ENCODE measurements at places on chromosomes 5 and 9.

DNA sequence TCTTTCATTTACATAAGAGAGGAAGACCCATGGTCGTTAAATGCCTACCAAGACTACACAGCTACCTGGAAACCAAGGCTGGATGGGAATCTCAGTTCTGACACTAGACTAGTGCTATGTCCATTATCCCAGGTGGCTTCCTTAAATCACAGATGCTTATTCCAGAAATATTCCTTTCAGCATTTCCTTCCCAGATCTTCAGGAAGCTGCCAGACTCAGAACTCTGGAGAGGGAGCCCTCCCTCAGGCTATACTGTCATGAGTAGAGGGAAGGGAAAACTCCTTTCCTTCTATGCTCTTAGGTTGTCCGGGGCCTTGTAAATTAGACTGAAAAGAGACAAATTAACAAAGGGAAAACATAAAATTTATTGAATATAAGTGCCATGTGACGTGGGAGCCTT, 20.8 kb downstream of the FREM1 start:
- DNase-seq = no peak

GRCh38 chr9:93468763-93469456, 15.5 kb upstream of the FAM120AOS start:
- peak; percentile 69 for DNase-seq

- DNase-seq = no peak
Measured at GRCh38 chr5:57034201-57034916, 82.4 kb upstream of the MIER3 start.

- DNase-seq = peak; percentile 69
Measured at GRCh38 chr5:128538250-128539037, 399 bp upstream of the FBN2 start.

DNA sequence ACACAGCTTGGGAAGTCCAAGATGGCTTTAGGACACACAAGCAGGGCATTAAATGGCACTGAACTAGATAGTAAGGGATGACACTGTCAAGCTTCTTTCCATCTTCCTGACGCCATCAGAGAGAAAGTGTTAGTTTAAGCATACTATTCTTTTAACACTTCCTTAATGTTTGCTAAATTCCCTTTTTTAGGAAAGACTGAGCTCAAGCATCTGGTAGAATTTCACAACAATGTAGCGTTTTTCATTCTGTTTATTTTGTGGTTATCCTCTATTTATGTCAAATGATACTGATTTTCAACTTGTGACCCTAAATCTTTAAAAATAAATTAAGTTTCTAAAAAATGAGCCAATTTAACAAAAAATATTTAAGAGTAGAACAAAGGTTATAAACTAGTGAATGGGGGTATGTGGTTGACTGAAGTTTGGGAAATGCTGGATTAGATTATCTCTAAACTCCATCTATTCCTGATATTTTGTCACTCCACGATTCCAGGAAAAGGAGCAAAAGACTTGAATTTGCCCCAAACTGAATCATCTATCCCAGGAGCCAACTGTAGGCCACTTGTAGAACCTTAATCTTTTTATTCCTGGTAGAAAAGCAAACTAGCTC, 147.4 kb upstream of the KLF9 start:
- peak; percentile 63 for DNase-seq

DNA sequence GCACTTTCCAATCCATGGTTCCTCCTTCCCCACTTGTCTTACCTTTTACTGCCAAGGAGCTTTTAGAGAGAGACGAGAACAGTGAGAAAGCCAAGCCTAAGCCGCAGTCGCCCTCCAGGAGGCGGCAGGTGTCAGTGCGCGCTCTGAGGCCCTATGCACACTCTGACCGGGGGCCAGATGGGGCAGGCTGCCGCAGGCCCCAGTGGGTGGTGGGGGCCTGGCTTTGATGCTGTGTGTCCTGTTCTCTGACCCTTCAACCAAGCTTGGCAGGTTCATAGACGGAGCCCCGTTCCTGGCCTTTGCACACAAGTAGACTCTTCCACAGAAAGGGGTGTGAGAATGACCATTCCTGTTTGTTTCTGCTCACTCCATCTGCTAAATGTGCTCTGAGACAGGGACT, 77.3 kb downstream of the WNK2 start:
- DNase-seq = no peak

DNA sequence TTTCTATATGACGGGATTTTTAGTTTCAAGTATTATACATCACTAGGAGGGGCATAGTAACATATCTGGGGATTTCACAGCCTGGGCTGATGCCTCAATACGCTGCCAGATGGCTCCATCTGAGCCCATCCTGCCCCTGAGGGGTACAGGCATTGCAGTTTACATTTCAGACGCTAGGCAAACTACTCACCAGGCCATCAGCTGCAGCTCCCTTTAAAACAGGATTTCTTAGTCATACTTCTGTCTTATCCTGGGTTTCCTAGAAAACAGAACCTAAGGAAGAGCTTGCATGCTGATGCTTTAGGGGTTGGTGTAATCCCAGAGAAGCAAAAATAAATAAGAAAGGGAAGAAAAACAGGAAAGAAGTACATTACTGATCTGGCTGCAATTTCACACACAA, 372.8 kb upstream of the PIK3R1 start:
- peak; percentile 11 for DNase-seq

DNA sequence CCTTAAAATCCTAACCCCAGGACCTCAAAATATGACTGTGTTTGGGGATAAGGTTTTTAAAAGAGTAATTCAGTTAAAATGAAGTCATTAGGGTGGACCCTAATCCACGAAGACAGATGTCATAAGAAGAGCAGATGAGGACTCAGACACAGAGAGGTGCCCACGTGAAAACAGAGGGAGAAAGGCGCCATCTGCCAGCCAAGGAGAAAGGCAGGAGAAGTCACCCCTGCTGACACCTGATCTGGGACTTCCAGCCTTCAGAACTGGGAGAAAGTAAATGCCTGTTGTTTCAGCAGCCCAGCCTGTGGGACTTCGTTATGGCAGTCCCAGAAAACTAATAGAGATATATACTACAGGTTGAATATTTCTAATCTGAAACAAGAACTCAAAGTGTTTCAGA, 67.4 kb downstream of the ROR2 start:
- no peak for DNase-seq

DNA sequence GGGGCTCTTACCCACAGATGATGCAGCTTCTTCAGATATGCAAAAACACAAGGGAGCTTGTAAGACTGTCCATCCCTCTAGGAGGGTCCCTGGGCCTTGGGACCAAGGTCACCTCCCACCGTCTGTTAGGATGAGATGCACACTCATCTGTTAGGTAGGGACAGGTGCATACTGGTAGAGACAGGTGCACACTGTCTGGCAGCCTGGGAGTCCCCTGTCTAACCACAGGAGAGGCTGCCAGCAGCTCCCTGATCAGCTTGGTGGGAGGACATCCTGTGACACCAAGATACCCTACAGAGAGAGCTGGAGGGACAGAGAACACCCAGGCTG, 13.2 kb downstream of the TSPAN17 start:
- DNase-seq = no peak

- DNase-seq = no peak
Measured at GRCh38 chr5:111703662-111704061, 53.3 kb downstream of the NREP start.

DNA sequence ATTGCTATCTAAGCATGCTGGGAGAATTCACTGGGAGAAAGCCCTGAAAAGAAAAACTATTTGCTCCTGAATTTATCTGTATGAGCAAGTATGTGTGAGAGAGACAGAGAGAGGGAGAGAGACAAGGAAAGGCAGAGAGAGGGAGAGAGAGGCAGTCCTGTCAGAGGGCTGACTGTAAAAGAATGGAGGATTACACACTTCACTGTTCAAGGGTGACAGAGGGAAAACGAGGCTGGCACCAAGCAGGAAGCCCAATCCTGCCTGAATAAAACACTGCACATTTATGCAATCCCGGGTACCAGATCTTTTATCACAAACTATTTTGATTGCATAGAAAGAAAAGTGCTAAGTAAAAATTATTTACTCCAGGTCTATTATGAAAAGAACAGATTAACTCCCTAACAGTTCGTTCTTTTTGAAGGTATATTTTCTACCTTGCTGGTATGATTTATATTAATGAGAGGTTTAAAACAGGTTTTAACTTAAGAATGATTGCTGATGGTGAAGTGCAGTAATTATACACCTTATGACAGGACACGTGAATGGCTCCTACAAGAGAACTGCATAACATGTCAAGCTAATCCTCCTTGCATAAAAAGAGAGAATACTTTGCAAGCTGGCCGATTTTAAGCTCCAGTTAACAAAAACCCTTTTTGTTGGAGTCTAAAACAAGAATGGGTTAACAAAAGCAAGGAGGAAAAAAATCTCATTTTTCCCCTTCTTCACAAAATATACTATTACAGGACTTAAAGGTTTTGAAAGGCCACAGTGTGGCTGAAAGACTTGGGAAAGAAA, 82.5 kb downstream of the NFIB start:
- no peak for DNase-seq

GRCh38 chr5:73095564-73096238, 24.7 kb upstream of the TMEM171 start:
- DNase-seq = no peak

DNA sequence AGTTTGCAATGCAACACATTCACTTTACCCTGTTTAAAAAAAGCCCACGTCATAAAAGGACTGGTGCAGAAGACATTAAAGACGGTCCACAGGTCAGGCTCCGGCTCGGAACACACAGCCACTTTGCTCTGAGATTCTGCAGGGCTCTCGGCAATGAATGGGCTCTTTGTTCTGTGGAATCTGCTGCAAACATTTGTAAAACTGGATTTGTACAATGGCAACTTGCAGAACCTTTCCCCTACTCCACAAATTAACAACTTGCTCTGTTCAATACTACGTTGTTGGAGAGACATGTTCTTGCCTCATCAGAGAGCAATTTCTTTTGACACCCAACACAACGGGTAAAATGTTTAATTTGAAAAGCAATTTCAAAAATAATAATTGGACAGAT, 13.0 kb upstream of the NR5A1 start:
- DNase-seq = no peak

DNA sequence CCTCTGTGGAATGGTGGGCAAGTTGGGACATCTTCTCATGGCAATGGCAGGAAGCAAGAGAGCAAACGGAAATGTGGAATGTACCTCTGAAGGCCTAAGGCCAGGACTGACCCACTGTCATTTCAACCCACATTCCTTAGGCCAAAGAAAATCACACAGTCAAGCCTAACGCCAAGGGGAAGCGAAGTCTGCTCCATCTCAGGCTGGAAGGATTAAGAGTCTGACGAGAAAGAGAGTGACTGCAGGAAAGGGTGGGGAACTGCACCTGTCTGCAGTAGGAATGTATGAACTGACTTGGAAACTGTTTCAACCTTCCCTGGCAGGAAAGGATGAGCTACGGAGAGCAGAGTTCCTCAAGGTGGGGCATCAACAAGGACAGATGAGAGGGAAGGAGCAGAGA, 90.2 kb upstream of the TAS2R1 start:
- DNase-seq = no peak

DNA sequence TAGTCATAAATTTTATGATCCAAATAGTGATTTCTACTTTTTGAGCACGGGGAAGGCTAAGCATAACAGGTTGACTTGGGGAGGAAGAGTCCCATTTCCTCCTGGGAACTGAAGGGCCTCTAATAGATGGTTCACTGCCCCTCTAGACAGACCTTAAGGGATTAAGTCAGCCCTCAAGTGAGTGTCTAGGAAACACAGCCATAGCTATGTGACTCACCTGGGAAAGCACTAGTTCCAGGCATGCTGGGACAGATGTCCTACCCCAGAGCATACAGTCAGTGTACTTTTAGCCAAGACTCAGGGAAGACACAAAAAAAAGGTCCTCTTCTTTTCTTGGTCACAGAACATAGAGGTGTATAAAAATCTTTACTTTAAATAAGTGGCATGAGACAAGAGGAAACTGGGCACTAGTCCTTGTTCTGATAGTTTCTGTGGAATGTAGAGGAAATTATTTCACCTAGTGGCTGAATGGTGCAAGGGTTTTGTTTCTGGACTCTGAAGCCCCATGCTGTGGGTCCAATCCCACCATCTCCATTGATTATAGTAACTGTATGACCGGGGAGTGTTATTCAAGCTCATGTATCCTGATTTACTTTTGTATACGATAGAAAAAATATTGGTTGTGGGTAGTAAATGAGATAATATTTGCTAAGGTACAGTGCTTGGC, 86.0 kb downstream of the NREP start:
- DNase-seq = no peak

GRCh38 chr5:147084702-147085101, 150.1 kb upstream of the STK32A start:
- DNase-seq = no peak

DNA sequence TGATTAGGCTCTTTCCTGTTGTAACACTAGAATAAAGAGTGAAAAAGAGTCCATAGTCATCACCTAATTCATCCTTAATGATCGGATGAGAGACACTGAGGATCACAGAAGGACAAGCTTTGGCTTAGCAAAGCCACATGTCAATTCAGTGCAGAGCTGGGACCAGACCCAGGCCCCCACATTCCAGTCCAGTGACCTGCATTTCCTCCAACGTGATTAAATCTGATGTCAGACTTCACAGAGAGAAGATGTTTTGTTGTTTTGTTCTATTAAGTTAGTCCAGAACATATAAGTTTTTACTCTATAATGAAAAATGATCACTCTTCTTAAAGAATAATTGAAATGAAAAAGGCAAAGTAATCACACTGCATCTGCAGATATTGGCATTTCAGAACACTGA, 377.9 kb upstream of the PAPPA start:
- no peak for DNase-seq

DNA sequence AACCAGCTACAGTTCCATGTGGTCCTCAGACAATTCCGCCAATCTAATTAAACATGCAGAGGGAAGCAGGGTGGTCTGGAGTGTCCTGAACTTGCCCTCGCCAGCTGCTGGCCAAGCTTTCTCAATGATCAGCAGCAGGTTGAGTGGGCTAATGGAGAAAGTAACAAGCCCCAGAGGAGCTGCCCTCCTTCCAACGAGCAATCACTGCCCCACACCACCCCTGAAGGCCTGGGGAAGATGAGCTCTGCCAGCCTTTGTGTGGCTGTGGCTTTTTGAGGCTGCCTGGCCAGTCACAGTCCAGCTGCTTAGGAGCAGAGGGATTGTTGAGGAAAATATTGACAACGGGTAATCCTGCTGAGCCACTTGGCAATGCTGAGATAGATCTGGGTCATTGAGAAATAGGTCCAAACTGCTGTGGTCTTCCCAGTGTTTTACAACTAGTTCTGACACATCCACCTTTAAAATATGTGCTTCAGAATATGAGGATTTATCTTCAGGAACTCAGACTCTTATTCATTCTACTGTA, 107.3 kb downstream of the CD180 start:
- DNase-seq = peak; percentile 22

- no peak for DNase-seq
Measured at GRCh38 chr9:113887436-113887835, 11.3 kb downstream of the ZNF618 start.

- DNase-seq = no peak
Measured at GRCh38 chr5:158486566-158486965, 613.1 kb downstream of the EBF1 start.

- no peak for DNase-seq
Measured at GRCh38 chr9:32709871-32710270, 73.5 kb upstream of the TMEM215 start.

DNA sequence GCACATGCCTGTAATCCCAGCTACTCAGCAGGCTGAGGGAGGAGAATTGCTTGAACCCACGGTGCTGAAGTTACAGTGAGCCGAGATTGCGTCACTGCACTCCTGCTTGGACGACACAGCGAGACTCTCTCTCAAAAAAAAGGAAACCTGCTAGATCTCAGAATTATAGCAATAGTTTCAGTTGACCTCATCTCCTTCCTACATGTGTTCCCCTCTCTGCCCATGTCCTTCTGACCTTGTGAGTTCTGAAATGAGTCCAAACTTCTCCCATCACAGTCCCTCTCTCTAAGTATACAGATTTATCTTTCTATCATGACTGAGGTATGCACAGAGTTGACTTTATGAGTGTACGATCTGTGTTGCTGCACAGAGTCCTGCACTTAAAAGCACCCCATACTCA, 44.6 kb upstream of the SHOC1 start:
- DNase-seq = peak; percentile 58

- DNase-seq = peak; percentile 42
Measured at GRCh38 chr5:76524101-76524835, 98.9 kb downstream of the F2RL2 start.

Measured in fibroblast of the aortic adventitia (primary cell).